ENCODE measurements at places on chromosomes 4 and X.

GRCh38 chr4:138596896-138597295, 354.7 kb upstream of the SLC7A11 start:
- no peak for DNase-seq

DNA sequence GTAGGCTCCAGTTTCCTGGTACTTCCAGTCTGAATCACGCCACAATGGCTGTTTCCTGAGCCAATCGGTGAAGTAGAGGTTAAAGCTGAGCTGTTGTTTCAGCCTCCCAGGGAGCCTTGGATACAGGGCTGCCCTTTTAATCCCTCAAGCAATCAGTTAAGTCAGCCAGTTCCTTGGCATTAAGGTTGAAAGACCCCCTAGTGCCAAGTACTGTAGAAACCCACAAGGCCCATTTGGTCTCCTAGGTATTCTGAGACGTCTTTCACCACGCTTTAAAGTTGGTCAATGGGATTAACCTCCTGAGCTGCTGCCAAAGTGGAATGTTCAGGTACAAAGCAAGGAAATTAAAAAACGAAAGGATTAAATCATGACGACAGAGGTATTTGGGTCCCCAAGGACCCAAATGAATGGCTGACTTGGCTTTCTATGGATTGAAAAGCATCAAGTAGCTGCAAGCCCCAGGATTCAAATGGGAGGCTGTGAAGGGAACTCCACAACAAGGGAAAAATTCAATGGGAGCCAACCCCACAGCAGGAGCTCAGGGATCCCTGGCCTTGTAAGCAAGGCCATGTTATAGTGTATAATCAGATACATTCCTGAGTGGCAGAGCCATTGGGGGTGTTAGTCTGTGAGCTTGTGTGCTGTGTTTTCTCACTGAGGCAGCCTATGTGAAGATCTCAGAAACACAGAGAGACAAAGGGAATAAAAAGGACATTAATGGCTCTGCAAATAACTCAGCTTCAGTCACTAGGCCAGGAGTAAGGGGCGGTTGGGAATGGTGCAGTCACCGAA, 86.0 kb downstream of the ATG4A start:
- no peak for DNase-seq

DNA sequence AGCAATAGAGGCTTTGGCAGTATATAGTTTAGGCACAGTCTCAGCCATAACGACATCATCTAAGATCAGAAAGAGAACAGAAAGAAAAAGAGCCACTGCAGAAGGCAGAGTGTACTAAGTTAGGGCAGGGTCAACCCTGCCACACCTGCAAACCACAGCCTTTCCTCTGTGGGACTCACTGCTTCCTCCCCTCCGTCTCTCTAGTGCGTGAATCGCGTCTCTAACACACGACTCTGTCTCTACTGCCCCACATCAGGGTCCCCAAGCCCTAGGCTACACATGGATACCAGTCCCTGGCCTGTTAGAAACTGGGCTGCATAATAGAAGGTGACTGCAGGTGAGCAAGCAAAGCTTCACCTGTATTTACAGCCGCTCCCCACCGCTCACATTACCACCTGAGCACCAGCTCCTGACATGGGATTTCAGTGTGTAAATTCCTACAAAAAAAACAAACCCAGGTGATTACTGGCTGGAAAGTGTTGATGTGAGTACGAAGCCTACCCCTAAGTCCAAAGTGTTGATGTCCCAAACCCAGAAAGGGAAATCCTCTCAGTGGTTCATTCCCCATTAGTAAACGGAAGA, 128.9 kb downstream of the PRKX start:
- no peak for DNase-seq

GRCh38 chr4:67751260-67751659, 2.9 kb downstream of the GNRHR start:
- no peak for DNase-seq

DNA sequence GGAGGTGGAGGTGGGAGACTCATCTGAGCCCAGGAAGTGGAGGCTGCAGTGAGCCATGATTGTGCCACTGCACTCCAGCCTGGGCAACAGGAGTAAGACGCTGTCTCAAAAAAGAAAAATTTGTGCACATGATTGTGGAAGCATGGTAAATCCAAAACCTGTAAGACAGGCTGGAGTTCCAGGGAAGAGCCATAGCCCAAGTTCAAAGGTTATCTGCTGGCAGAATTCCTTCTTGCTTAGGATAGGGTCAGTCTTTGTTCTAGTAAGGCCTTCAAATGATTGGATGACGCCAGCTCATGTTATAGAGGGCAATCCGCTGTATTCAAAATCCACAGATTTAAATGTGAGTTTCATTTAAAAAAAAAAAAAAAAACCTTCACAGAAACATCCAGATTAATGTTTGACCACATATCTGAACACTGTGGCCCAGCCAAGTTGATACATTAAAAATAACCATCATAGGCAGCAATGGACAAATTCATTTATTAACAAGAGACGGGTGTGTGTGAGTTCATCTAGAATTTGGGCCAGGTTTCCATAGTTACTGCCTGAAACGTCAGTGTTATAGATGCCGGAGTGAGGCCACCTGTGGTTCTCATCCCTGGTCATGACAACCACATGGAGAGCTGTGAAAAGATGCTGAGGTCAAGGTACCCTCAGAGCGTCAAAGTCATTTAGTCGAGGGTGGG, 35.2 kb upstream of the SLC2A9 start:
- DNase-seq = no peak

DNA sequence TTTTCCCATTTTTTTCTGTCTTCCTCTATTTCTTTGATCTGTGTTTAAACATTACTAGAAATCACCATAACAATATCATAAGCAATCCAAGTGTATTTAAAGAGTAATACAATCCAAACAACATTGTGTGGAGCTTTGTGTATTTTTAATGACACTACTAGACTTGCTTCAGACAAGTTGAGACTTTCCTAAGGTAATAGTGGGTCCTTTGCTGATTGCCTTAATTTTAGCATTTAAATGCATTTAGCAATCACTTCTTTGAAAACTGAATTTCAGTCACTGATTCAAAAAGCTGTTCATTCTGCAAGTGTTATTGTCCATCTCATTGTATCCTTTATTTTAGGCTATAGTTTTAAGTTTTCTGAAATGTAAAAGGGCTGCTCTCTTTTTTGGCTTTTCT, 804.8 kb downstream of the ADGRL3 start:
- peak; percentile 50 for DNase-seq

DNA sequence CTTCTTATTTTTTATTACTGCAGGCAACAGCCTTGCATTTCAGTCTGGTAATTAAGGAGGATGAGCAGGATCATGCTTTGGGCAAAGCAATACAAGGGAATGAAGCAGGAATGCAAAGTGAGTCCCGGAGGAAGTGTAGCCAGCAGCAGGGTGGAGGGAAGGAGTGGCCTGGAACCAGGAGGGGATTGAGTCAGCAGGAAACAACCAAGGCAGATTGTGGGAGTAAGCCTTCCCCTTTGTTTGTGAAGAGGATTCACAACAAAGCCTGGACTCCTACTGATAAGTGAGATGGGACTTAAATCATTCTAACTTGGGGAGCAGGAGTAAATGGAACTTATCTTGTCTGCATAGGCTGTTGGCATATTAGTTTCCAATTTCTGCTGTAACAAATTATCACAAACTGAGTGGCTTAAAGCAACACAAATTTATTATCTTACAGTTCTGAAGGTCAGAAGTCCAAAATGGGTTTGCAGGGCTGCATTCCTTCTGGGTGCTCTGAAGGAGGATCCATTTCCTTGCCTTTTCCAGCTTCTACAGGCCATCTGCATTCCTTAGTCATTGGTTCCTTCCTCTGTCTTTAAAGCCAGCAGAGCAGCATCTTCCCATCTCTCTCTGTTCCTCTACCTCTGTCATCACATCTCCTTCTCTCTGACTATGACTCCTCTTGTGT, 93.2 kb upstream of the AP1S2 start:
- peak; percentile 17 for DNase-seq

DNA sequence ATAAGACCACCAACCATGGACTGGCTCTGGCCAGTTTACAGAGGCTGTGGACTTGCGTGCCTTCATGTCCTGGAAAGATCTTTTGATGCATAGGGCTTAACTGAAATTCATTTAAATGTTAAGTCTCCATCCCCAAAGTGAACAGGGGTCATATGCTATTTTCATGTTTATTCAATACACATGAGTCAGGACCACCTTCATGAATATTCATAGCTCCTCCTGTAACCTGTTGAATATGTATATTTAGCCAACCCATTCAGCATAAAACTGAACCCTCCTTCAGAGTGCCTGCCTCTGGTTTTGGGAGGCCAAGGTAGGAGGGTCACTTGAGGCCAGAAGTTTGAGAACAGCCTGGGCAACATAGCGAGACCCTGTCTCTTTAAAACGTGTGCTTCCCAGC, 7.1 kb downstream of the CTPS2 start:
- DNase-seq = no peak

DNA sequence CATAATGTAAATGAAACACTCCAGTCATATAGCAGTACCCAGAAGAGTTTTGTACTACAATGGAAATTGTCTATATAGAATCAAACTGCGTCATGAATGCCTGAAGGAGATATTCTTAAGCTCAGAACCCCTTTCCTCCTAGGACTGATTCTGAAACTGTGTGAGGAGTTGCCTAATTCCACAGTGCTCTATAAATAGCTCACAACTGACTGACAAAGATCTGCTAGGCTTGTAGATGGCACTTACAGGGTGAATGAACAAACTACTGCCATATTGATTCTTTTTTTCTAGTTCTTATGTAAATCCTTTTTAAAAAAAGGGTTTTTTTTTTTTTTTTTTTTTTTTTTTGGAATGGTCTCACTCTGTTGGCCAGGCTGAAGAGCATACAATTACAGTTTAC, 30.1 kb upstream of the UGT2B17 start:
- DNase-seq = no peak

DNA sequence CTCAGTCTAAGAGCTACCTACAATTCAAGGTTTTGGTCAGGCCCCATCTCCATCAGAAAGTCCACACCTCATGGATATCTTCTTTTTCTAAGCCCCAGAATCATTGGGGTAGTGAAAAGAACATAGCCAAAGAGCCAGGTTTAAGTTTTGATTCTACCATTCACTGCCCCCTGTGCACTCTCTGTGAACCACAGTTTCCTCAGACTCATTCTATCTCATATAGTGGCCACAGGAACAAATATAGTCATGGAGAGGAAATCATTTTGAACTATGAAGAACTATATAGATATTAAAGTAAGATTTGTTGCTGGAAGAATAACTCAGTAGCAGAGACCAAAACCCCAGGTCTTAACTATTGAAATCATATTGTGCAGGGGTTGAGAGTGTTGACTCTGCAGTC, 3.3 kb downstream of the SYTL5 start:
- DNase-seq = peak; percentile 1

DNA sequence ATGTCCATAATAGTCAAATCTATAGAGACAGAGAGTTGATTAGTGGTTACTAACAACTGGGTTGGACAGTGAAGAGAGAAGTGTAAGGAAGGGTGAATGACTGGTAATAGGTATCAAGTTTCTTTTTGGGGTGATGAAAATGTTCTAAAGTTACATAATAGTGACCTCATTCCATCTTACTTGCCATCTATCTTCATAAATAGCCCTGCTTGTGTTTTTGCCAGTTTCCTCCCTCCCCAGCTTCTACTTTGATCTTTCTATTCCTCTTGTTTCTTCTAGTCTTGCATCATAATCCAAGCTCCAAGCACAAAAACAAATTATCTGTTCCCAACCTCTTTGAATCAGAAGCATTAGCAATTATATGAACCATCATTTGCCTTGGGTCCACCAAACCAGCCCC, 40.2 kb upstream of the TET2 start:
- no peak for DNase-seq

DNA sequence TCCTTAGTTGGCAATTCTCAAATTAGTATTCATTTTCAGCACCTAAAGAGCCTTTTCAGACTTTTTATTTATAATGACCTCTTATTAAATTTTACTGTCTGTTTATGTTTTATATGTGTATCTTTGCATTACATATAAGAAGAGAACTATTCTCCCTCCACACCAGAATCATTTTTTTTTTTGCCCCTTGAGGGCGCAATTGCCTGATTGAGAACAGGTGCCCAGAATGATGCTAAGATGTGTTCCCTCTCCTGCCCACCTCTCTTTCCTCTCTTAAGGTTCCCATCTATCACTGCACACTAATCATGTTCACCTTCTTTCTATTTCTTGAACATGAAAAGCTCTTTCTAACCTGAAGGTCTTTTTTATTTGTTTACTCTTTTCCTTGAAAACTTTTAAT, 44.2 kb upstream of the ADAM29 start:
- peak; percentile 66 for DNase-seq

DNA sequence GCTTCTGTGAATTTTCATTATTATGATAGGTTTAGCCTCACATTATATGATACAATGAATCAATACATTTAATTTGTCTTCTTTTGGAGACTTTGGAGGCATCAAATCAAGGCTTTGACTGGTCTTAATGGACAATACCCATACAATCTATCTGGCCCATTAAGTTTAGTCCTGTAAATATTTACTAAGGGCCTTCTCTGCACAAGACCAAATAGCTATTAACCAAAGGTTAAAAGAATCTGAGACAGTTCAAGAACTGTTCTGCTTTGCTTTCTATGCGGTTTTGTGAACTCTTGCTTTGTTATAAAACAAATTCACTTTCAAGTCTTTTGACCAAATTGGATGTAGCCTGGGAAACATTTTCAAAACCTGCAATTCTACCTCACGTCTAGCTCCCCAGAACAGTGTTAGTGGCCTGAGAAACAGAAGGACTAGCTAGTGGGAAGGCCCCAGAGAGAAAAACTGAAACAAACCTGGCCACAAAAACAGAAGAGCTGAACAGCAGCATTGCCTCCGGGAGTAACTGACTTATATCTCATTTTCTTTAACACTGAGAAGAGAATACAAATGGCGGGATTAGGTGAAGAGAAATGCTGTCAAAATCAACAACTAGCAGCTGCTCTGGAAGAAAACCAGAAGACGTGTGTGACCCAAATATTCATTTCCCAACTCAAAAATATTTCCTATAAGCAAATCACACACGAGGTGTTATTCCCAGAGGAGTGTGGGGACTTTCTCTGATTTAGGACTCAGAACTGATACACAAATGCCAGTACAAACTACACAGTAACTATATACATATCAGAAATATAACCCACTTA, 548 bp downstream of the TLR1 start:
- no peak for DNase-seq

- peak; percentile 53 for DNase-seq
Observed at GRCh38 chr4:87498446-87498900, 30.7 kb downstream of the SPARCL1 start.

DNA sequence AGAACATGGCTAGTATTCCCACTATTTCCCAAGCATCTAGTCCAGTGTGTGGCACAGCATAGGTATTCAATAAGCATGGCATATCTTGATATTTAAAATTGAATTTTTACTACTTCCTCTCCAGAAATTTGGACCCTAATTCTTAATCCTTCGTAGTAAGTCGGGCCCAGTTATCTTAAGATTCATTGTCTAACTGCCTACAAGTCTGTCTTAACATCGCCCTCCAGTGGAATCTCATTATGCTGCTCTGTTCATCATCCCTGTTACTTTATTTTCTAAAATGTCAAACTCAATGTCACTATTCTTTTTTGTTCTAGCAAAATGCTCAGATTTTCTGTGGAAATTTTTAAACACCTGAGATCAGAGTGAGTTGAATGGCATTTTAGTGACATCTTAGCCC, 606.2 kb downstream of the KLHL13 start:
- DNase-seq = peak; percentile 48

DNA sequence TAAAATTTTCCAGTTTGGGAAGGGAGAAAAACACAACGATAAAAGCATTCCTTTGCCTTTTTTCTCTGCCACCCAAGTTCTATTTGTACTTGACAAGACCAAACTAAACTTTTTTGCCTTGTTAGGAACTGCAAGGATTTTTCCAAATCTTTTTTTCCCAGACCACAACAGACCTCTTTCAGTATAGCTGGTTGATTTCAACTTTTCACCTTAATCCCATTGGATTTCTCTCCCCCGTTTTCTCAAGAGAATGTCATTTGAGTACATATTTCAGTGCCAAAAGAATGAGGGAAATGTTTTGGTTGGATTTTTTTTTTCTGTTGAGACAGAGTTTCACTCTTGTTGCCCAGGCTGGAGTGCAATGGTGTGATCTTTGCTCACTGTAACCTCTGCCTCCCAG, 18.5 kb upstream of the SGMS2 start:
- DNase-seq = no peak
